ENCODE measurements at places on chromosomes 16 and 17.

DNA sequence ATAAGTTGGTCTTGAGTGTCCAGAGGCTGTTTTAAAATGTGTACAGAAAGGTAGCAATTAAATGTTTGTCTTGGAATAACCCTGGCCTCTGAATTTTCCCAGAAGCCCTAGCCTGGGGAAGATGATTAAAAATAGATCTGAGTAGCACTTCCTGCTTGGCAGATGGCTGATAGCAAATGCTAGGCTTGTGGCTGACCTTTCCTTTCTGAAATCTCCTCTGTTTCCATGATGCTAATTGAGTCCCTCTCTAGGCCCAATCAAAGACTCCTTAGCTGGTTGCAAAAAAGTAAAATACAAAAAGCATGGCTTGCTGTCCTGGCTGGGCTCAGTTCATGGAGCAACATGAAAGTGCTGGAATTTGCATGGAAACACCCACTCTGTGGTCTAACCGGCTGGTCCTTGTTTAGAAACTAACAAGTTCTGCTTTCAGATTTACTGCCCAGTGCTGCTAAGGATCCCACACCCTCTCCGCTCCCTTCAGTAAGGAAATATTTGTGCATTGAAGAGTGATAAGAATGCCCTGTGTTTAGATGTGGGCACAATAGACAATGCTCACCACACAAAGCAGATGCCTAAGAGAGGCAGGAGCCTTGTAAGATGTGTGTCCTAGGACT lies 40.8 kb downstream of the YPEL2 start:
- DNase-seq: peak; percentile 85

DNA sequence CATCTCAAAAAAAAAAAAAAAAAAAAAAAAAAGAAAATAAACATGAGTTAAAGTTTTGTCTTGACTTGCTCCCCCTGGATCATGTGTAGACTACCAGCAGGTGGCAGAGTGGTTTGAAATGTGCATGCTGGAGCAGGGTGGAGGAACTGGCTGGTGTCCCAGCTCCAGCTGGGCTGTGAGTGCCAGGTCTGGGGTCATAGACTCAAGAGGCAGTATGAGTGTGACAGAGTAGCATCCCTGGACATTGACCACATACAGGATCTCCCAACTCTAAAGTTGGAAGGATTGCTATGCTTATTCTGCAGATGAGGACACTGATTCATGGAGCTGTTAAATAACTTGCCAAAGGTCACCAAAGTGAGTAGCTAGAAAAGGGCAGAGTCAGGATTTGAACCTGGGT lies 198.0 kb upstream of the MPHOSPH6 start:
- peak; percentile 45 for DNase-seq

DNA sequence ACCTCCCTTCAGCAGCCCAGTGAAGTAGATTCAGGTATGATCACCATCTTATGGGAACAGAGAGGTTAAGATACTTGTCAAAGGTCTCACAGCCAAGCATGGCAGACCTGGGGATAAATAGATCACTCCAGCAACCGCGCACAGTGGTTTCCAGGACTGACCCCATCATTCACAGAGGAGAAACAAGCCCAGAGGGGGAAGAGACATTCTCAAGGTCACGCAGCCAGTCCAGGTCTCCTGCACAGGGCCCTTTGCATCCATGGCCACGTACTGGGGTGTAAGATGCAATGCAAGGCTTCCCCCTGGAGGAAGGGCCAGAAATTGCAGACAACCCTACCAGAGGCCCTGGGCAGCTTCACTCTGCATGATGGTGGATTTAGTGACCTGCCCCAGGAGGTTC lies 19.9 kb downstream of the TLE7 start:
- DNase-seq: peak; percentile 38

GRCh38 chr17:11705111-11705510 lies 106.8 kb downstream of the DNAH9 start:
- DNase-seq: peak; percentile 18

DNA sequence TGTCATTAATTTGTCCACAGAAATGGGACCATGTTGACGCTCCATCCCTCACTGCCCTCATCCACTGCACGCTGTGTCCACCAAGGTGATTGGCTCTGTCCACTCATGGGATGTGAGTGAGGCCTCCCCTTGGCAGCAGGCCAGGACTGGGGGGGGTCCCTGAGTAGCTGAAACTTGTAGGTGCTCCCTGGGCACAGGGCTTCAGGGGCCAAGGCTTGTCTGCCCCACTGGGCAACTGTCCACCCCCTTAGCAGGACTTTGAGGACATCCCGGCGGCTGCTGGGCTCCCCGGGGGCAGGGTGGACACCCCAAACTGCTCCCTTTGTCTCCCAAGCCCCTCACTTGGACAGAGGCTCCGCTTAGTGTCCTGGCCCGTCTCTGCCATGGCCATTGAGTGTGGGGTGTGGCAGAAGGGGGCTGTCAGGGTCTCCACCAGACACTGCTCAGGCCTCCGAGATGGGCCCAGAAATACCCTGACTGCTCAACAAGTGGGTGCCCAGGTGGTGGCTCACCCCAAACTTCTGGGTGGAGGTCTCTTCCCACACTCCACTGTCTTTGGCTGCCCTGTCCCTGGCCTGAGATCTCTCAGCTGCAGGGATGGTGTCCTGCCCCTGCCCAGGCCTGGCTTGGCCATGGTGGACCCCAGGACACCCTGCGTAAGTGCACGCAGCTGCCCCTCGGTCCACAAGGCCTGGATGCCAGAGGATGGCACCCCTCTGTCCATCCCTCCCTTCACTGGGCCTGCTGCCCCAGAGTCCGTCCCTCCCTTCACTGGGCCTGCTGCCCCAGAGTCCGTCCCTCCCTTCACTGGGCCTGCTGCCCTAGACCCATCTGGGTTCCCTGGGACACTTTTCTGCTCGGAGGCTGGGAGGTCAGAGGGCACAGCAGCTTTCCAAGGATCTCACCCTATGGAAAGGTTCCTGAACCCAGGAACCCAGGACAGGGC lies 2.9 kb upstream of the RAB40C start:
- DNase-seq: no peak

DNA sequence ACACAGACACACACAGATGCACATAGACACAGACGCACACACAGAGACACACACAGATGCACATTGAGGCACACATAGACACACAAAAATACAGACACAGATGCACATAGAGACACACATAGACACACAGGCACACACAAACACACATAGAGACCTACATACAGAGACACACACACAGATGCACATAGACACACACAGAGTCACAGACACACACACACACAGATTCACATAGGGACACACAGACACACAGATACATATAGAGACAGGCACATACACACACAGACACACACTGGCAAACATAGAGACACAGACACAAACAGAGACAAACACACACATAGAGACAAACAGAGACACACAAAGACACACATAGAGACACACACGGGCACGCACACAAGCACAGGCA lies 9.9 kb upstream of the GCGR start:
- DNase-seq: no peak

DNA sequence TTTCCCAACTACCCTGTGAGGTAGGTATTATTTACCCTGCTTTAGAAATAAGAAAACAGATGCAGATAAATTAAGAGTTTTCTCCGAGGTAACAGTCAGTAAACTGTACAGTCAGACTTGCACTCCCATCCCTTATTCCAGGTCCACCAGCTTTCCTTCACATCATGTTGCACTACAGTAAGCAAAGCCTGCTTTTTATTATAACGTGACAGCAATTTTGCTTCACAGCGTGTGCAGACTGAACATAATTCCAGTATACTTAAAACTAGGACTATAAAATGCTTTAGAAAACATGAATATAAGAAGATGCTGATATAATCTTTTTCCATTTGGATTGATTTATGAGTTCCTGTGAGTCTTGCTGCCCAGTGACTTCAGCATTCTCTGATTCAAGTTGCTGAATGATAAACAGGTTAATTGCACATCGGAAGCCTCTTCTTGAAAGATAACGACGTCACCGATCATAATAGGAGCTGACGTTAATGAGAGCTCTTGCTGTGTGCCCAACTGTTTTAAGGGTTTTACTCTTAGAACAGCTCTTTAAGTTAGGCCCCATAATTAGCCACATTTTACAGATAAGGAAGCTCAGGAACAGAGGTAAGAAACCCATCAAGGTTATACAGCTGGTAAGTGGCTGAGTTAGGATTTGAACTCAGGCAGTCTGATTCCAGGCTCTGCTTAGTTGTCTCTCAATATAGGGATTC lies 1.4 kb downstream of the LIG3 start:
- peak; percentile 18 for DNase-seq

- DNase-seq: no peak
Observed at GRCh38 chr16:80277182-80277581, 263.6 kb upstream of the DYNLRB2 start.

DNA sequence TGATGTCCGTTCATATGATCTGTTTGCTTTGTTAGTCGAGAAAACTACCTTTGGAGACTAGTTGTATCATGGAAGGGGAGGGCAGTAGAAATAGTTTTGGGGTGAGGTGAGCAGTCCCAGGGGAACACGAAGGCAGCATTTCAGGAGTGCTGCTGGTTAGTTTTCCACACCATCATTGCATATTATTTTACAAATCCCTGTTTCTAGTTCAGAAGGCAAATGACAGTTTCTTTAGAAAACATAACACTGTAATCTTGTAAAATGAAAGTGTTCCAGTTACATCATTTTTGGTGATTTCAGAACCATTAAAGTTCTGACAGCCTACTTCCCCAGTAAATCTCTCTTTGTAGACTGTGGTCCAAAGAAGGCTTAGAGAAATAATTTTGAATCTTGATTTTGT lies 25.4 kb downstream of the BANP start:
- DNase-seq: no peak

GRCh38 chr16:85372627-85373372 lies 240.3 kb upstream of the GSE1 start:
- peak; percentile 78 for DNase-seq

- no peak for DNase-seq
Observed at GRCh38 chr16:81483970-81484595, 39.5 kb downstream of the CMIP start.

DNA sequence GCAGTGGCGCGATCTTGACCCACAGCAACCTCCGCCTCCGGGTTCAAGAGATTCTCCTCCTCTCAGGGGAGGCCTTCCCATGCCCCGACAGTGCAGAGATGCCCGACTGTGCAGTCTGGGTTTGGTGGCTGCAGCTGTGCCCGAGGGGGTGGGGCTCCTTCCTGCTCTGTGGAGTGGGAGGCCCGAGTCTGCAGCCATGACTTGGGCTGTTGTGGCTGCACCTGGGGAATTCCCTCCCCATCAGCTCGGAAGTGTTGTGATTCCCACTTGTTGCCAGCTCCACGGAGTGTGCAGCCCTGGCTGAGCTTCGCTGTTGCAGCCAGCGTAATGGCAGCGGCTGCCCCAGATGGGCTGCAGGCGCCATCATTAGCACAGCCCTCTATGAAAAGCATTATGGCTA lies 66.4 kb upstream of the SMIM36 start:
- DNase-seq: peak; percentile 50

GRCh38 chr17:42436391-42436790 lies 13.3 kb upstream of the CAVIN1 start:
- peak; percentile 85 for DNase-seq

DNA sequence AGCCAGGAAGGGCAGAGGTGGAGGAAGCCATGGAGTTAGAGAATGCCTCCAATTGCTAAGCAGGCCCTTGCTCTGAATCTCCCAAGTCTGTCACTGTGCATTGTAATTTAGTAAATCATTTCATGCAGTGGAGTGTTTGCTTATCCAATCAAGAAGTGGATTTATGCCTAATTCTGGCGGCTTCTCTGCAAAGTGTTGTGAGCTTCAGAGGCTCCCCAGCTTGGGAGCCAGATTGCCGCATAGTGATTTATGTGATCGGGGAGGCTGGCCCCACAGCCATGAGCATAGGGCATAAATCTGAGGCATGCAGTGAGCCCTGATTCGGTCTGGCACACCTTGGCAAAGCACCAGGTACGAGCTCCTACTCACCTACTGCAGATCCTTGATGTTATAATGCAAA lies 520.8 kb downstream of the HS3ST4 start:
- no peak for DNase-seq

- DNase-seq: peak; percentile 82
Observed at GRCh38 chr17:18025945-18026776, 12.8 kb downstream of the ATPAF2 start.

GRCh38 chr17:75472119-75472518 lies 15.7 kb downstream of the TMEM94 start:
- DNase-seq: no peak

- DNase-seq: no peak
Observed at GRCh38 chr16:11585460-11586377, 1.0 kb downstream of the LITAF start.

DNA sequence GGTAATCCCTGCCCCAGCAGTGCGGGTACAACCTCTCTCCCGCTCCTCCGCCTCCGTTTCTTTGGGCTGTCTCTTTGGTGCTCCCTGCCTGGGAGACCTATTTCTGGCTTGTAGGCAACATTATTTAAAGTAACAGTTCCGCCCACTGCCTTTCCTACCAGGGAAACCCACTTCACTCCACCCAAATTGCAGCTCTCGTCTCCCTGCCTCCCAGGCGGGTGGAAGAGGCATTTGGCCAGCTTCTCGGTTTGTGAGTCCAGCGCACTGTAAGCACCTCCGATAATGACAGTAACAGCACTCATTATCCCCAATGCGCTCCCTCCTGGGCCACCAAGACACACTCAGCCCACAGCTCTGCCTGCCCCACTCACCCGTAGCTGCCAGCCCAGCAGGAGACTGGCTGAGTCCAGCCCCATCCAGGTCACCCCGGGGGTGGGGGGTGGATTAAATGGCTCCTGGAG lies 165.1 kb upstream of the CDC42EP4 start:
- DNase-seq: no peak

DNA sequence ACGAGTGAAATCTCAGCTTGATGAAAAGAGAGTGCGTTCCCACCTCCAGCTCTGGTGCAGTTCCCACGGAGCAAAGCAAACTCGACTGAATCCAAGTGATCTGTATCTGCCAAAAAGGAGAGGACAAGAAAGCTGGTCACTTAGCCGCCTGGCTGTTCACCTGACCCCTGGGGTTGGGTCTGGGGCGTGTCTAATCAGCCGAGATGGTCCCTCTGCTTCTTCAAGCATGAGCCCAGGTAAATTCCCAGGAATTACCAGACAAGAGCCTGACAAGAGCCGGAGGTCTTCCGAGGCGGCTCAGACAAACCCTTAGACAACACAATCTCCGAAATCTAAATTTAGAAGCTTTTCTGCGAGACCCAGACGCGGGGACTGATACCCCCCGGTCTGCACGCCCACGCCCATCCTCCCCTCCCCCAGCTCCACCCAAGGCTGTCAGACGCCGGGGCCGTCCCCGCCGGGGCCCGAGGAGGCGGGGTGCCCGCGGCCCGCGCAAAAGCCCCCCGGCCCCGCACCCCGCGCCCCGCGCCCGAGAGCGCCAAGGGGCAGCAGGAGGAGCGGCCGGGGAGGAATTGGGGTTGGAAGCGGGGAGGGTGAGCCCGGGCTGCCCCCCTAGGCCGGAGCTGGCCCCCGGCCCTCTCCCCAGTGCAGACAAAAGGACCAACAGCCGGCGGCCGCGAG lies 674 bp downstream of the ZNF821 start:
- DNase-seq: no peak

GRCh38 chr16:14489460-14489859 lies 140.6 kb downstream of the PARN start:
- DNase-seq: no peak

DNA sequence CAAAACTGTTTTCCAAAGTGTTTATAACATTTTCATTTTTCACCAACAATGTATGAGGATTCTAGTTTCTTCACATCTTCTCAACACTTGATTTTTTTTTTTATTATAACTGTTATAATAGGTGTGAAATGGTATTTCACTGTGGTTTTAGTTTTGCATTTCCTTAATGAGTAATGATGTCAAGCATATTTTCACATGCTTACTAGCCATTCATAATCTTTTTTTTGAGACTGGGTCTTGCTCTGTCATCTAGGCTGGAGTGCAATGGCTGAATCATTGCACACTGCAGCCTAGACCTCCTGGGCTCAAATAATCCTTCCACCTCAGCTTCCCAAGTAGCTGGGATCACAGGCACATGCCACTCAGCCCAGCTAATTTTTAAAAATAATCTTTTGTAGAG lies 65.1 kb downstream of the EFCAB13 start:
- no peak for DNase-seq

- DNase-seq: no peak
Observed at GRCh38 chr17:5638596-5638995, 54.3 kb upstream of the NLRP1 start.

Measured in iris pigment epithelial cell (primary cell).